Renal cortex interstitium (tissue), 15 donors: ENCODE measurements at places on chromosomes 6 and 20. TPM values are rescaled to one million over a fixed set of nuclear protein-coding genes. Genes with fewer than 3 reads are reported as not detected.
A peak's percentile ranks its signal among the peaks of the same experiment; 100 is the strongest.

The ENPP4 gene
- 13.8 TPM for polyA plus RNA-seq

GRCh38 chr6:164996838-164997237 lies 312.6 kb downstream of the C6orf118 start:
- peak; percentile 4 for DNase-seq

DNA sequence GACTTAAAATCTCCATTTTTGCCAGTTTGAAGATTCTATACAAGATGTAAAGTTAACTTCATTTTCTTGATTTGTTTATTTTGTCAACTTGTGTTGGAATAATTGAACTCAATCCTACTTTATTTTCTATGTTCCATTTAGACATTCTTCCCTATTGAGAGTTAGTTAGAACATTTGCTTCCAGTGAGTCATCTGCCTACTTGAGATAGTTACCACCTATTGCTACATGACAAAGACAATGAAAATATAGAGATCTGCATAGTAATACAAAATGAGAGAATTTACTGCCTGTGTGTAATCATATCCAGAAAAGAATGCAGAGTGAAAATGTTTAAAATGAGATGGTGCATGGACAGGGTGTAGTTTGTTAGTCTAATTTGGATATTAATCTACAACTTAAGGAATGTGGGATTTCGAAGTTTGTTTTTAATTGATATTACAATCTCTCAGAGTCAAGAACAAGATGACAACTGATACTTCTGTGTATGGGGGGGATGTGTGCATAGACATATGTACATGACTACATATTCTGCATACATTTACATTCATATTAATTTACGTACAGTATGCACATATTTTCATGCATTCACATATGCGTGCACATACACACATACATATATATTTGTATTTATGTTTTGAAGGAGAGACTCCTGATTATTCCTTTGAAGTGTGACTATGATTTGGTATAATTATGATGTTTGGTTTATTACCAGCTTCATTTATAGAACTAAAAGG lies 420.1 kb downstream of the NKAIN2 start:
- DNase-seq = no peak

The SPAG4 gene
- polyA plus RNA-seq = 4.9 TPM

The ZC3H12D gene
- 0.62 TPM for polyA plus RNA-seq

GRCh38 chr20:4375881-4376280 lies 345.8 kb upstream of the PRND start:
- DNase-seq = peak; percentile 20

The HFE gene
- polyA plus RNA-seq = 7.4 TPM

The PNLDC1 gene
- polyA plus RNA-seq = 0.14 TPM
